ENCODE measurements at places on chromosomes 3 and 15.

- no peak for DNase-seq
Measured at GRCh38 chr15:89967881-89968280, 33.2 kb upstream of the ZNF710 start.

GRCh38 chr3:59654480-59655417 is 604.9 kb upstream of the CFAP20DC start:
- DNase-seq, result no peak

DNA sequence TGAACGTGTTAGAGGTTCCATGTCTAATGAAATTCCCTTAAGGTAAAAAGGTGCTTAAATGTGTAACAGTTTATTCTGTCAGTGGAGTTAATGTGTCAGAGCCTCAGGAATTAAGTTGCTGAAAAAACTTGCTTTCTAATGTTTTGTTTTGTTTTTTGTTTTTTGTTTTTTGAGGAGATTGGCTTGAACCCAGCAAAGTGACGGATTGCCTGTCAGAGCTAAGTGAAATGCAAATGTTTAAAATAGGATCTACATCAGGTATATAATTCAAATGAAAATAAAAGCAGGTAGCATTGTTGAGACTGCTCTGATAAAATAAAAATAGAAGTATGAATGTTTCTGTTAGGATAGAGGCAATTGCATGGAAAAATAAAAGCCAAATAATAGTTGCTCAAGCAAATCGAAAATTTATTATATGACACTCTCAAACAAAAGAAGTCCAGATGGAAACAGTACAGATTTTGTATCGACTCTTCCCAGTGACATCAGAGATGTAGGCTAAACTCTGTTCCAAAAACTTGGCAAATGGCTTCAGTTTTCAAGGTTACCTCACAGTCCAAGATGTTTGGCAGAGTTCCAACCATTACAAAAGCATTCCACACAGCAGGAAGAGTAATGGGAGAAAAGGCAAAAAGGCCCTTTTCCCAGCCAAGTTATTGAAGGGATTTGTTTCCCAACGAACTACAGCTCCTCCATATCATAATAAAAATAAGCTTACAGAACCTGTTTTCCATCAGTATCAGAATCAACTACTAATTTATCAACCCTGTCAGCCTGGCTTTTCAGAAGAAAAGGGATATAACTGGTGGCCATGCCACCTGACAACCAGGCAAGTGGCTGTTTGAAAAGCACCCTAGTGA is 291.0 kb downstream of the TBL1XR1 start:
- peak; percentile 31 for DNase-seq

GRCh38 chr3:173096140-173096539 is 44.9 kb downstream of the SPATA16 start:
- no peak for DNase-seq

DNA sequence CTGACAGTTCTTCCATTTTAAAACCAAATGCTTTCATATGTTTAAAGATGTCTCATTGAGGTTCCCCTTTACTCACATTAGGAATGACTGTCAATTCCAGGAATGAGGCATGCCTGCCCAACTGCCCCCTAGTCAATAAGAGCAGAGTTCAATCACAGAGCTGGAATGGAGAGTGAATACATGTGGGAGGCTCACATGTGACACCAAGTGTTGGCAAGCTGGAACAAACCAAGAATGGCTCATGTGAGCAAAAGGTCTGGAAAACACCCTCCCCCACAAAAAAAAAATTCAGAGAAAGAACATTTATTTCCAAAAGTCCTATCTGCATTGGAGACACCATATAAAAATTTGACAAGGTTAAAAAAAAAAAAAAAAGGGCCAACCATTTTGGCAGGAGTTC is 3.7 kb downstream of the PBRM1 start:
- DNase-seq, result no peak

- DNase-seq, result no peak
Measured at GRCh38 chr3:147574621-147575020, 165.5 kb downstream of the ZIC1 start.

DNA sequence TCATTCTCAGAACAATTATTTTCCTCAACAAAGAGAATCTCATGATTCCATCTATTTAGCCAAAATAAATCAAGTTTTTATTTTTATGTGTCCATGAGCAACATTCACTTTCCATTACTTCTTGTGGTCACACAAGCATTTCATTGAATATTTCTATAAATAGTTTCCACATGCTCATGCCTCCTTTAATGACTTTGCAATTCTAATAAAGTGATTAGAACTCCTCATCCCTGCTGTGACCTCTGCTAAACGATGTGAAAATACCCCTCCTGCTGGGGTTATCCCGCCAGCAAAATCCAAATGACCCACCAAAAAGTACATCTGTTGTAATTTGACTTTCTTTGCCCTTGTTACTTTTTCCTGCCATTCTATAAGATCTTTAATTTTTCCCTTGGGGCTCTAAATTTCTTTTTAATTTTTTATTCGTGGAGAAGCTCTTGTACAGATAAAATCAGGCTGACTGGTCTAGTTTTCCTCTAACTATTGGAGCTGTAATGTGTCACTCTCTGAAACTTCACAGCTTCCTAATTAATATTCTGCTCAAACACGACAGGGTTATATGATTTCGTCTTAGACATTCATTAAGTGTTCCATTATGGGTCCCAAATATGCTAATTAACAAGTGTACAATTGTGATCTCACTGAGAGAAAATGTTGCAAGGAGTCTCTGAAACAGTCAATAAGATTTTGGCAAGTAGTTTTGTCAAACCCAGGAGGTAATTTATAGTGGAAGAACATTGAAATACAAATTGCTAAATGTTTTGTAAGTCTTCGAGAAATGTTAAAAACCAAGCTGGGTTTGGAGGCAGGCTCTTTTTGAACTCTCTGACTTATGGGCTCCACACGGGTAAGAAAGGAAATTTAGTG is 533.1 kb upstream of the NAALADL2 start:
- DNase-seq, result no peak

GRCh38 chr15:92817339-92817886 is 82.7 kb upstream of the CHD2 start:
- no peak for DNase-seq

DNA sequence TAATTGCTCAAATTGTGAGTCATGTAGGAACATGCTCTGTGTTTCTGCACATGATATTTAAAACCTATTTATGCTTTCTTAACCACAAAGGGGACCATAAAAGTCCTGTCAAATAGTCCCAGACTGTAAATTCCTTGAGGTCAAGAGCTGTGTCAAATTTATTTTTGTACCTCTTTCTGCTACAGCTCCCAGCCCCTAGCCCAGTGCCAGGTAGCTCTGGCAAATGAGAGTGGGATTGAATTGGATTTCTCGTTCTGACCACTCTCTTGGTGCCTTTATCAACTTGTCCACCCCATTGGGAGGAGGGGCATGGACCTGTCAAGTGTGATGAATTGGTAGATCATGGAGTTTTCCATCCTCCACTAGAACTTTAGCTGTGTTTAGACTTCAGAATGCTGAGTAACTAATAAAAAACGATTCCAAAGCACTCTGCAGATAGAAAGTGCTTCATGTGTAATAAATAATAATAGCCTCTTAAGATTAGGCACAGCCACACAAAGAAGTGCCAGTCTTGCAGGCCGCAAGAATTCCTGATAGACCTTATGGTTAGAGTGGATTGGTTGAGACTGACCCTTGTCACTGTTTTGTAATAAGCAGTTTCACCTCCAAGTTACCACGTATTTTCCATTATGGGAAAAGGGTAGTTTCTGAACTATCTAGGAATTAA is 120.4 kb downstream of the LPP start:
- no peak for DNase-seq

DNA sequence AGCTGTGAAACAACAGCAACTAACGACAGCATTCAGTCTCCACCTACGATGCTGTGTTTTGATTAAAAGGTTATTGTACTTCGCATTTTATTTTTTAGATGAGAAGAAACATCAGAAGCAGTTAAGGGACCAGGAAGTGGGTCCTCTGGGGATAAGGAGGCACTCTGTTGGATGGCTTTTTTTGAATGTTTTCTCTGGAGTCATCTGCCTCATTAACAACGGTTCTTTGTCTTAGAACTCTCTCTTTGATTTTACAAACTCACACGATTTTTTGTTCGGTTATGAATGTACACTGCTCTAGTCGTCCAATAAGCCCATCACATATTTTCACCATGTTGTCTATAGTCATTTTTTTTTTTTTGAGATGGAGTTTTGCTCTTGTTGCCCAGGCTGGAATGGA is 36.0 kb upstream of the ARPIN start:
- no peak for DNase-seq

- DNase-seq, result no peak
Measured at GRCh38 chr3:45572755-45573154, 21.8 kb upstream of the LIMD1 start.

- DNase-seq, result no peak
Measured at GRCh38 chr3:40745381-40746106, 220.8 kb downstream of the ZNF621 start.

GRCh38 chr3:31934018-31934417 is 47.0 kb downstream of the OSBPL10 start:
- DNase-seq, result no peak

DNA sequence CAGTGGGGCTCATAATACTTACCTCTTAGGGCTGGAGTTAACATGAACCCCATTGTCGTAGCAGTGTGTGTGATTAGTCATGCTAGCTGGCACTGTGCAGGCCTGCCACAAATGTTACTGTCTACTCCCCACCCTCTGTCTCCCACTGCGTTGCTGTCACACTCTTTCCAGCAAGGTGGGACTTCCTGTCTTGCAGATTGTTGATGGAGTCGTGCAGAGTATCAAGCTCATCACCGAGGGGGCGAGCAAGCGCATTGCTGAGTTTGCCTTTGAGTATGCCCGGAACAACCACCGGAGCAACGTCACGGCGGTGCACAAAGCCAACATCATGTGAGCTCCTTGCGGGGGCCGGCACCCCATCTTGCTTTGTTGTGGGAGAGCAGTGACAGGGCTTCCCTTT is 12.9 kb downstream of the IDH3A start:
- no peak for DNase-seq

GRCh38 chr3:182902236-182902635 is 78.1 kb downstream of the DCUN1D1 start:
- DNase-seq, result no peak

DNA sequence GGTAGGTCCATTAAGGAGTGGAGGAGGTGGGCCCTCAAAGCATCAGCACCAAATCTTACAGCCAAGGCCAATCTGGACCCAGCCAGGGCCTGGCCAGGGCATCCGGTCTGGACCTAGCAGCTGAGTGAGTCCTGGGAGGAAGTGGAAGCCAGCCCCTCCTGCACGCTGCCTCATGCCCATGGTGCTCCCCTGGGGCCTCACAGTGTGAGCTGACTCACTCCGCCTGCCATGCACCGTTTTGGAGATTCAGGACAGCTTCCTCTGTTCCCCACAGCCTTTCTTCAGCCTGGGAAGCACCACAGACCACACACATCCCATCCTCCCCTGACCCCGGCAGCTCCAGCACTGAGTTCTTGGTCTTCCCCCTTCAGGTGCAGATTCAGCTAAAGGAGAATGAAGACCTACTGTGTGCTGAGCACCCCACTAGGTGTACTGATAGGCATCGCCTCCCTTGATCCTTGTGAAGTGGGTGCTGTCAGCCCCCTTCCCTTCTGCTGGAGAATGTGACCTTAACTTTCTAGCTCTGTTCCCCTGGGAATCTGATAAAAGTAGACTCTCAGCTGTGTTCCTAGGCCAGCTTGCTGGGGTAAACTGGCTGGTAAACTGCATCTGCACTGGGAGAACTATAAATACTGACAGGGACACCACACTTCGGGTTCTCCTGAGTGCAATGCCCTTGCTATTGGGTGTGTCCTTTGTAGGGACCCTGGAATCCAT is 36.8 kb upstream of the SEC13 start:
- no peak for DNase-seq

DNA sequence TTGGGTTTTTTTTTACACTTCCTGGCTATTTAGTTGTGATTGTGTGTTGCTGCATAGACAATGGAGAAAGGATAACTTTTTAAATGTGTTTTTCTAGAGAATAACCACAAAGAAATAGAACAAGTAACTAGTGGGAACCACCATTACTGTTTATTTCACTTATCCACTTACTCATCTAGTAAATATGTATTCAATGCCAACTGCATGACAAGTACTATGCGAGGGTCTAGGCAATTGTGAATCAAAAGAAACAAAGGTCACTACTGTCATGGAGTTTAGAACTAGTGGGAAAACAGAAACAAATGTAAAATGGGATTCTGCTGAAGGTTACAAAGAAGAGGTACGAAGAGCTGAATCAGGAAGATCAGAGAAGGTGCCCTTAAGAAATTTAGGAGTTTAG is 600.9 kb upstream of the ROBO2 start:
- no peak for DNase-seq

Data from right kidney (tissue), 9 donors.